ENCODE measurements at places on chromosomes 7 and 10. TPM values are rescaled to one million over a fixed set of nuclear protein-coding genes. Genes with fewer than 3 reads are reported as not detected.

DNA sequence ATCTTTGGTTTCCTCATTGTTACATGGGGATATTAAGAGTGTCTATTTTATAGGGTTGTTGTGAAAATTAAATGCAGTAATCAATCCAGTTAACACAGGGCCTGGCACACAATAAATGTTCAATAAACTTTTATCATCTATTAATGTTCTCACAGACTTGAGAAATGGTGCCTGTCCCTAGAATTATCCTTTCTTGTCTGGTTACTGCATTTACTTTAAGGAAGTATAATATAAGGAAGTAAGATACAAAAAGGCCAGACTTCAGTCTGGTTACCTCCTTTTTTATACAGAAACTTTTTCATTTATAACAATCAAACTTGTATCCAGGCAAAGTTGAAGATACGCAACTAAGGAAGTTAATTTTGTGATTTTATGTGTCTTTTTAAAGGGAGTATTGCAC, 117.0 kb downstream of the LHFPL3 start:
- H3K4me3 ChIP-seq: no peak overlapping the region
- DNase-seq: no peak
- no peak overlapping the region for H3K27ac ChIP-seq
- H3K27me3 ChIP-seq: no peaks in the 10 kb centered on the region
- H3K36me3 ChIP-seq: no peaks in the 10 kb centered on the region
- no peaks in the 10 kb centered on the region for H3K4me1 ChIP-seq

BMPER gene
- not detected for total RNA-seq

GRCh38 chr7:32044739-32045138, 25.5 kb downstream of the PDE1C start:
- no peak for DNase-seq
- no peak overlapping the region for H3K27ac ChIP-seq
- no peaks in the 10 kb centered on the region for H3K36me3 ChIP-seq
- H3K27me3 ChIP-seq: no peaks in the 10 kb centered on the region

DNA sequence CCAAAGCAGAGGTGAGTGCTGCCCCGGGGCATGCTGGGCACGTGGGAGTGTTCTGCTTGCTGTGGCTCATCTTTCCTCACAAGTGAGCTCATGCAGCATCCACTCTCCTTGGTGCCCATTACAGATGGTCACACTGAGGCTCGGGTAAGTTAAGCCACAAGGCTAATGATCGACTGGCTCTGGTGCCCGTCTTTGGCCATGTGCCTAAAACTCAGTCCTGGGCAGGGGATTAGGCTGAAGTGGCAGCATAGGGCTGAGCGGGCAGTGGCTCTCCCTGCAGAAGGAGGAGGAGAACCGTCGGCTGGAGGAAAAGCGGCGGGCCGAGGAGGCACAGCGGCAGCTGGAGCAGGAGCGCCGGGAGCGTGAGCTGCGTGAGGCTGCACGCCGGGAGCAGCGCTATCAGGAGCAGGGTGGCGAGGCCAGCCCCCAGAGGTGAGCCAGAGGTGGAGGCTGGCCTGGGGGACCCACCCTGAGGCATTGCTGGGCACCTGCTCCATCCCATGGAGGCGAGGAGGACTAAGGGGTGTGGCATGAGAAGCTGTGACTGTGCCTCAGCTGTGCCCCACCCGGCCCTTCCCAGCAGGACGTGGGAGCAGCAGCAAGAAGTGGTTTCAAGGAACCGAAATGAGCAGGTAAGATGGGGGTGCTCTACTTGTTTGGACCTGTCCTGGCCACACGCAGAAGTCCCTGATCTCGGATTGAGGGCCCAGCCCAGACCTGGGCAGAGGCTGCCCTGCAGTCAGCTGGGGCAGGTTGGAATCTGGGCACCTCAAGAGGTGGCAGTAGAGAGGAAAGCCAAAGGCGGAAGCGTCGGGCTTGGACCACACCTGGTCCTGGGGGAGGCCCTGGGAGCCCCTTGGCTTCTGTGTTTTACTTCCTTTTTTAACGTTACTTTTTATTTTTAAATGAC, 7.3 kb downstream of the PGAM2 start:
- H3K4me1 ChIP-seq: peaks cover 67% of the 10 kb centered on the region
- H3K4me3 ChIP-seq: peak overlapping the region; percentile 58
- H3K27ac ChIP-seq: peak overlapping the region; percentile 99
- peaks cover 49% of the 10 kb centered on the region for H3K36me3 ChIP-seq

GRCh38 chr7:158568974-158569857, 18.4 kb downstream of the PTPRN2 start:
- H3K4me3 ChIP-seq: no peak overlapping the region
- no peak overlapping the region for H3K27ac ChIP-seq
- H3K36me3 ChIP-seq: no peaks in the 10 kb centered on the region
- H3K27me3 ChIP-seq: no peaks in the 10 kb centered on the region
- no peak for DNase-seq
- H3K4me1 ChIP-seq: no peaks in the 10 kb centered on the region

GRCh38 chr10:67802767-67803538, 35.0 kb downstream of the DNAJC12 start:
- no peak for DNase-seq
- no peaks in the 10 kb centered on the region for H3K27me3 ChIP-seq
- H3K4me1 ChIP-seq: peaks cover 11% of the 10 kb centered on the region
- no peak overlapping the region for H3K4me3 ChIP-seq

GRCh38 chr10:44245601-44245938, 139.3 kb downstream of the CXCL12 start:
- H3K36me3 ChIP-seq: no peaks in the 10 kb centered on the region
- H3K4me1 ChIP-seq: peaks cover 5% of the 10 kb centered on the region
- no peaks in the 10 kb centered on the region for H3K27me3 ChIP-seq
- no peak for DNase-seq
- no peak overlapping the region for H3K4me3 ChIP-seq

ABCB4 gene
- total RNA-seq: 0.67 TPM

DNA sequence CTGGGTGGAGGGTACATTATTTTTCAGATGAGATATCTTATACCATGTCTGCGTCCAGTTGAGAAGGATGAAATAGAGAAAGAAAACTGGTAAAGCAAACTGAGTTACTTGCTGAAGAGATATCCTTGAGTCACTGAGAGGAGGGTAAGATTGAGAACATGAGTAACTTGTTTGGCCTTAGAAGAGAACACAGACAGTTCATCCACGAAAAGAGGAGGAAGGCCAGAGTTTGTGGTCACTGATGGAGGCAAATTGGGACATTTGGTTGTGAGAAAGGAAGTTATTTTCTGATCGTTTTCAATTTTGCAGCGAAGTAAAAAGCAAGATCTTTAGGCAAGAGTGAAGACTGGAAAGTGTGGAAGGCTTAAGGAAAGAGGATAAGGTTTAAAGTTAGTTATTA, 15.6 kb downstream of the MBL2 start:
- no peaks in the 10 kb centered on the region for H3K4me1 ChIP-seq
- no peak overlapping the region for H3K27ac ChIP-seq
- H3K36me3 ChIP-seq: no peaks in the 10 kb centered on the region
